ENCODE measurements at places on chromosomes 6 and 20. TPM values are rescaled to one million over a fixed set of nuclear protein-coding genes. Genes with fewer than 3 reads are reported as not detected.

Gene TMEM170B
- total RNA-seq: 5.0 TPM

Gene GPX5
- total RNA-seq: not detected

Gene COX4I2
- total RNA-seq: not detected

Gene SLC17A1
- total RNA-seq: not detected

Gene CGAS
- total RNA-seq: 1.8 TPM

Gene PBOV1
- total RNA-seq: not detected

Gene HSPA12B
- 12.7 TPM for total RNA-seq

Gene PTGIS
- total RNA-seq: 12.2 TPM

DNA sequence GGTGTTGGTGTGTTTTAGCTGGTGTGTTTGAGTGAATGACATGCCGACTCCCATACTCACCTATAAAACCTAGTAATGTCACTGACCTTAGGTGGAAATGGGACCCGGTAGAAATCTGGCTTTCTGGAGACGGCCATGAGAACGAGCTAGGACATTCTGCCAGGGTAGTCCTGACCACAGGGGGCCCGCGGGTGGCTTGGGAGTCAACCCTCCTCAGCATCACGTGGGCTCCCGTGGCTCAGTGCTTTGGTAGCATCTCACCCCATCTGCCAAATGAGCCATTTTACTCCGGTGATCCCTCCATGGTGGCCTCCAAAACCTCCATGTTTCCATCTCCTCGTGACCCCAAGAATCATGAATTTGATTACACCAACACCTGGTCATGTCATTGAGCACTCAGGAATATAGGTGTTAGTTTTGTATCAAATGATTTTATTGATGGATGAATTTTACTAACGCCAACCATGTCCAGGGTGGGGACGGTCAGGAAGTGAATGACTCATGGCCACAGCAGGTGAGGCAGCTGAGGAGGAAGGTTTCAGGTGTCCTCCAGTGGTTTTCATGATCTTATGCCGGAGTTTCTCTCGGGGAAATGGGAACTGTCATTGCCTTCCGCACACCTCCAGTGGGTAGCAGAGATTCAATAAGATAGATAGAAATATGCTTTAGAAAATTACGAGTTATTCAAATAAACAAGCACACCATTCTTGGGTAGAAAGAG, 195.0 kb downstream of the SYNDIG1 start:
- no peak overlapping the region for H3K4me3 ChIP-seq
- H3K4me1 ChIP-seq: no peaks in the 10 kb centered on the region
- H3K27ac ChIP-seq: no peak overlapping the region
- H3K27me3 ChIP-seq: peaks cover 2% of the 10 kb centered on the region
- peaks cover 15% of the 10 kb centered on the region for H3K36me3 ChIP-seq
- DNase-seq: no peak

DNA sequence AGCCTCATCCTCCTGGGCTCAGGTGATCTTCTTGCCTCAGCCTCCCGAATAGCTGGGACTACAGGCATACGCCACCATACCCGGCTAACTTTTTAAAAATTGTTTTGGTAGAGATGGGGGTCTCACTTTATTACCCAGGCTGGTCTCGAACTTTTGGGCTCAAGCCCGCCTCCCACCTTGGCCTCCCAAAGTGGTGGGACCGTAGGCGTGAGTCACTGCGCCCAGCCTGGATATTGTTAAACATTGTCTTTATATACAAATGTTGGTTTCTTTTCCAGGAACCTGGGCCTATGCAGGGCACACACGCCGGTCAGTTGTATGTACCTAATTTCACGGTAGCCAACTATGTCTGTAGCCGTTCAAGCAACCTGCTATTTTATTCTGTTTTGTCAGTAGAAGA, 60.1 kb downstream of the SYNJ2 start:
- H3K4me3 ChIP-seq: no peak overlapping the region

GRCh38 chr6:44021589-44022295, 105.5 kb downstream of the MRPL14 start:
- DNase-seq: no peak
- H3K36me3 ChIP-seq: no peaks in the 10 kb centered on the region
- H3K27me3 ChIP-seq: peaks cover 7% of the 10 kb centered on the region
- H3K27ac ChIP-seq: no peak overlapping the region
- H3K4me3 ChIP-seq: peak overlapping the region; percentile 23
- H3K4me1 ChIP-seq: peaks cover 26% of the 10 kb centered on the region

- no peak overlapping the region for H3K27ac ChIP-seq
- DNase-seq: no peak
- H3K27me3 ChIP-seq: peaks cover 13% of the 10 kb centered on the region
- peaks cover 29% of the 10 kb centered on the region for H3K36me3 ChIP-seq
Measured at GRCh38 chr6:13359287-13359686, 30.9 kb upstream of the TBC1D7 start.

GRCh38 chr20:51902933-51903332, 100.6 kb upstream of the SALL4 start:
- peaks cover 7% of the 10 kb centered on the region for H3K27me3 ChIP-seq
- no peak overlapping the region for H3K27ac ChIP-seq
- H3K4me3 ChIP-seq: no peak overlapping the region
- DNase-seq: no peak

DNA sequence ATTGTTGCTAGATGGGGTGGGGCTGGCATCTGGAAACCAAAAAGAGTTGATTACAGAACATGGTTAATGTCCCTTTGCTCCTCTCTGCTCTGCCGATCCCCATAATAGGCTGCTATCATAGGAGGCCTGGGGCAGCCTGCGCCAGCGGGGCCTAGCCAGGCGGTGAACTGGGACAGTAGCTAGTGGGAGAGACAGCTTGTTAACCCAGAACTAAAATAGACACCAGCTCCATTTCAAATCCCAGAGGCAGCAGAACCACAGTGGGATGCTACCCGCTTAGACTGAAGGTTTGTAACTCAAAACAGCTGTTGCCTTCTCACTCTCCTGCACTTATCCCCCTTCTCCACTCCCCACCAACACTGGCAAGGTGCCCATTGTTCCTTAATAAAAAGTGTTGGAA, 98.5 kb downstream of the SSR1 start:
- no peak overlapping the region for H3K27ac ChIP-seq
- H3K4me3 ChIP-seq: no peak overlapping the region
- DNase-seq: no peak
- H3K4me1 ChIP-seq: peaks cover 36% of the 10 kb centered on the region

GRCh38 chr6:167731216-167731615, 95.5 kb upstream of the AFDN start:
- no peak overlapping the region for H3K27ac ChIP-seq
- H3K4me1 ChIP-seq: peaks cover 15% of the 10 kb centered on the region
- H3K4me3 ChIP-seq: no peak overlapping the region

GRCh38 chr6:157456524-157456829, 75.5 kb downstream of the ZDHHC14 start:
- no peaks in the 10 kb centered on the region for H3K36me3 ChIP-seq
- H3K4me3 ChIP-seq: no peak overlapping the region
- no peak for DNase-seq
- peaks cover 4% of the 10 kb centered on the region for H3K27me3 ChIP-seq

- peaks cover 31% of the 10 kb centered on the region for H3K4me1 ChIP-seq
- DNase-seq: peak; percentile 25
- no peaks in the 10 kb centered on the region for H3K36me3 ChIP-seq
Measured at GRCh38 chr6:135145063-135145800, 35.9 kb upstream of the MYB start.

- no peak for DNase-seq
- H3K36me3 ChIP-seq: no peaks in the 10 kb centered on the region
- peaks cover 15% of the 10 kb centered on the region for H3K4me1 ChIP-seq
- no peak overlapping the region for H3K4me3 ChIP-seq
Measured at GRCh38 chr6:6503191-6503590, 85.3 kb upstream of the LY86 start.

GRCh38 chr6:144364782-144365181, 79.6 kb downstream of the UTRN start:
- no peak overlapping the region for H3K27ac ChIP-seq
- H3K4me3 ChIP-seq: no peak overlapping the region

DNA sequence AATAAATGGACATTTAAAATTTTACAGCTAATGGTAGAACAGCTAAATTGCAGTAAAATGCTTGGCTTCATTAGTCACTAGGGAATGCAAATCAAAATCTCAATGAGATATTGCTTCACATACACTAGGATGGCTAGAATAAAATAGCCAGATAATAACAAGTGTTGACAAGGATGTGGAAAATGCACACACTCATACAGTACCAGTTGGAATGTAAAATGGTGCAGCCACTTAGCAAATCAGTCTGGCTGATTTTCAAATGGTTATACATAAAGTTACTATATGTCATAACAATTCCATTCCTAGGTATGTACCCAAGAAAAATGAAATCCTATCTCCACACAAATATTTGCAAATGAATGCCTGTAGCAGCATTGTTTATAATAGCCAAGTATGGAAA, 452.1 kb downstream of the HDGFL1 start:
- no peak overlapping the region for H3K4me3 ChIP-seq
- no peak overlapping the region for H3K27ac ChIP-seq
- DNase-seq: no peak
- no peaks in the 10 kb centered on the region for H3K4me1 ChIP-seq

DNA sequence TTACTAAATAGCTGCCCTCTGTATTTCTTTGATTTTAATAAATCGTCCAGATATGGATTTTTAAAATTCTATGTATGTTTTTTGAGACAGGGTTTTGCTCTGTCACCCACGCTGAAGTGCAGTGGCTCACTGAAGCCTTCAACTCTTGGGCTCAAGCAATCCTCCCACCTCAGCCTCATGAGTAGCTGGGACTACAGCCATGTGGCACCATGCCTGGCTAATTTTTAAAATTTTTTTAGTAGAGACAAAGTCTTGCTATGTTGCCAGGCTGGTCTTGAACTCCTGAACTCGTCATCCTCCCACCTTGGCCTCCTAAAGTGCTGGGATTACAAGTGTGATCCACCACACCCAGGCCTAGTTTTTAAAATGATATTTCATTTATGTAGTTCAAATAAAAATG, 47.4 kb upstream of the DDR1 start:
- no peaks in the 10 kb centered on the region for H3K36me3 ChIP-seq
- H3K4me3 ChIP-seq: no peak overlapping the region
- peaks cover 5% of the 10 kb centered on the region for H3K27me3 ChIP-seq

GRCh38 chr6:56292505-56293181, 45.3 kb upstream of the COL21A1 start:
- no peaks in the 10 kb centered on the region for H3K4me1 ChIP-seq
- H3K27me3 ChIP-seq: no peaks in the 10 kb centered on the region
- DNase-seq: peak; percentile 44
- H3K36me3 ChIP-seq: no peaks in the 10 kb centered on the region

GRCh38 chr6:135372758-135373157, 124.8 kb downstream of the AHI1 start:
- H3K4me1 ChIP-seq: no peaks in the 10 kb centered on the region
- no peak overlapping the region for H3K4me3 ChIP-seq
- no peak for DNase-seq
- H3K27me3 ChIP-seq: peaks cover 2% of the 10 kb centered on the region

DNA sequence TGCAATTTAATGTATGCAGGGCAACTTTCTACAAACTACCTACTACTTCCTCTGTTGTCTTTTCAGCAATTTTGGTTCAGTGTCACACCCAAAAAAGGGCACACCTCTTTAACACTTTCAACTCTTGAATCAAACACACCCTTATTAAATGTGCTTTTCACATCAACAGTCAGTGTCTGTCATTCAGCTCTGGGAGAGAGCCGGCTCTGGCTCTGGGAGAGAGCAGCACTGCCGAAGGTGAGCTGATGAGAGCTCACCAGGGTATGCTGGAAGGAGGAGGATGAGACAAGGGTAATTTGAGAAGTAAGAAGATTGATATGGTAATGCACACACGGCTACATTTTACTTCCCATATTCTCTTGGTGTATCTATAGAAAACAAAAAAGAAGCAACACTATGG, 134.3 kb downstream of the RTN4IP1 start:
- DNase-seq: no peak
- no peaks in the 10 kb centered on the region for H3K27me3 ChIP-seq
- H3K4me3 ChIP-seq: no peak overlapping the region
- H3K27ac ChIP-seq: no peak overlapping the region
- H3K4me1 ChIP-seq: peaks cover 3% of the 10 kb centered on the region

DNA sequence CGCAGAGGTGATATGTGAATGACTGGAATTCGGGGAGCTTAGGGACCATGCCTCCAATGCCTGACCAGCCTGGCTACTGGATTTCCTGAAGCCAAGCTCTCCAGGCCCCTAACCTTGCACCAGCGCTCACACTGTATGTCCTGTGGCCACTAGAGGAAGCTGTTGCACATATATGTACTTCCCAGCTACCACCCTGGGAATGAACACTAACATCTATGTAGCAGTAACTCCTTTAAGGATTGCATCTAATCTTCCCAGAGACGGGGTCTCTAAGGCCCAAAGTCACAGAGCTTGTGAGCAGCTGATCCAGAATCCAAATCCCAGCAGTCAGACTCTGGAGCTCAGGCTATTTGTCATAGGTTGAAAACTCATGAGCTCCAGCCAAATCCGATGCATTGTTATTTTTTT, 20.4 kb upstream of the BPIFB1 start:
- H3K27me3 ChIP-seq: peaks cover 7% of the 10 kb centered on the region
- no peak overlapping the region for H3K27ac ChIP-seq
- peak; percentile 55 for DNase-seq
- no peak overlapping the region for H3K4me3 ChIP-seq
- H3K36me3 ChIP-seq: no peaks in the 10 kb centered on the region
- H3K4me1 ChIP-seq: no peaks in the 10 kb centered on the region

GRCh38 chr6:47034421-47034820, 7.7 kb downstream of the ADGRF1 start:
- peaks cover 1% of the 10 kb centered on the region for H3K27me3 ChIP-seq
- peaks cover 15% of the 10 kb centered on the region for H3K4me1 ChIP-seq
- no peak overlapping the region for H3K4me3 ChIP-seq
- DNase-seq: no peak
- H3K27ac ChIP-seq: no peak overlapping the region
- H3K36me3 ChIP-seq: no peaks in the 10 kb centered on the region

DNA sequence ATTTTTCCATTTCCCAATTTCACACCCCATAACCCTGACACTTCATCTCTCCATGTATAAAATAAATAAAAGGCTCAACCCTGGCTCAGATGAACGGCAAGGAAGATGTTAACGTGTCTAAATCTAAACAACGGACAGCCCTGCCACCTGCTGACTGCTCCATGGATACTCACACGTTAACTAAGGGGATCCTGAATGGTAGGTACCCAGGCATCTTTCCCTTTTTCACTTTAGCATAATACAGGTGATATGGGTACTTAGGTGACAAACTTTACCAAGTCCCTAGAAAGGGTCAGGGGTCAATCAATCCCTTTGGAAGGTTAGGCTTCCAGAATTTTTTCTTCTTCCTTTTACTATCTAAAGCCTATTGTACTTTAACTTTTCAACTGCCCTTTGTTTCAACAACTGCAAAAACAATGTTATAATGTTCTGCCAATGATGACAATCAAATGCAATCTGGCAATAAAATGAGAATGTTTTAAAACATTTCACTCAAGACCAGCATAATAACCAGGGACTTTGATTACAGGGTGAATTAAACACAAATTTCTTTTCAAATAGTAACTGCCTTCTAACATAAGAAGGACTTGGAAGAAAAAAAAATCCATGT, 52.4 kb upstream of the IPCEF1 start:
- no peak overlapping the region for H3K4me3 ChIP-seq
- H3K4me1 ChIP-seq: no peaks in the 10 kb centered on the region
- peaks cover 4% of the 10 kb centered on the region for H3K27me3 ChIP-seq
- H3K27ac ChIP-seq: no peak overlapping the region
- DNase-seq: no peak
